ENCODE measurements at places on chromosomes 1 and 21. TPM values are rescaled to one million over a fixed set of nuclear protein-coding genes. Genes with fewer than 3 reads are reported as not detected.

Gene KRTAP19-1
- not detected for total RNA-seq

Gene TSPAN2
- total RNA-seq = 0.86 TPM

Gene TBX15
- total RNA-seq = not detected

Gene KRTAP10-12
- not detected for total RNA-seq

Gene PPM1J
- 1.0 TPM for total RNA-seq

Gene RAB3GAP2
- 37.3 TPM for total RNA-seq

DNA sequence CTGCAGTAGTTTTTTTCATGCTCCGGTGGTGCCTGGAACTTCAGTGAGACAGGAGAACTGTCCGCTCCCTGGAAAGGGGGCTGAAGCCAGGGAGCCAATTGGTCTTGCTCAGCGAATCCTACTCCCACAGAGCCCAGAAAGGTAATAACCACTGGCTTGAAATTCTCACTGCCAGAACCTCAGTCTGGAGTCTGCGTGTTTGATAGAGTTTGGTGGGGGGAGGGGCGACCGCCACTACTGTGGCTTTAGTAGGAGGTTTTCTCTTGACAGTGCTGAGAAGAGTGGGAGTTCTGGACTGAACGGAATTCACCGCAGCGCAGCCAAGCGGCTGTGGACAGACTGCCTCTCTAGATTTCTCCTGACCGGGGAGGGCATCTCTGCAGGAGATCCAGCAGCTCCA lies 8.0 kb upstream of the OR2M3 start:
- DNase-seq = no peak

DNA sequence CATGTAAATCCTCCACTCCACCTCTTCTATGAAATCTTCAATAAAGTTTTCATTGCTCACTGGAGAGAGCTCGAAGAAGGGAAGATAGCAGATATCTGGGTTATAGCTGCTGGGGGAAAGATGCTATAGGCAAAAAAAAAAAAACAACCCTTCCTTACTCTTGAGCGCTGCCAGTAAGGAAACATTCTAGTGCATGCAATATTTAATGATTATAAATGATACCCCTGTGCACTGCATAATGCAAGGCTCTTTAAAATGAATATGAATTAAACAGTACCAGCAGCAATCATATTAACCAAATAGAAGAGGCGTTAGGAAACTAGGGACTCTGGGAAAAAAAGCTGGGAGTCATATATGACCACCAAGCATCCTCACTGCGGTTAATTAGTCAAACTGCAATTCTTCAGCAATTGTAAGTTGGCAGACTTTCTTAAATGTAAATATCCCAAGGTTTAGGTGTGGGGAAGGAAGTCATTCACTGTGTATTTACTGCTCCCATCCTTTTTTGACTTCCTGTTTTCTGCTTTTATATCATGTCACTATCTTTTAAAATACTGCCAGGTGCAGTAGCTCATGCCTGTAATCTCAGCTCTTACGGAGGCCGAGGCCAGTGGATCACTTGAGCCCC lies 3.7 kb upstream of the DMRTB1 start:
- DNase-seq = no peak

DNA sequence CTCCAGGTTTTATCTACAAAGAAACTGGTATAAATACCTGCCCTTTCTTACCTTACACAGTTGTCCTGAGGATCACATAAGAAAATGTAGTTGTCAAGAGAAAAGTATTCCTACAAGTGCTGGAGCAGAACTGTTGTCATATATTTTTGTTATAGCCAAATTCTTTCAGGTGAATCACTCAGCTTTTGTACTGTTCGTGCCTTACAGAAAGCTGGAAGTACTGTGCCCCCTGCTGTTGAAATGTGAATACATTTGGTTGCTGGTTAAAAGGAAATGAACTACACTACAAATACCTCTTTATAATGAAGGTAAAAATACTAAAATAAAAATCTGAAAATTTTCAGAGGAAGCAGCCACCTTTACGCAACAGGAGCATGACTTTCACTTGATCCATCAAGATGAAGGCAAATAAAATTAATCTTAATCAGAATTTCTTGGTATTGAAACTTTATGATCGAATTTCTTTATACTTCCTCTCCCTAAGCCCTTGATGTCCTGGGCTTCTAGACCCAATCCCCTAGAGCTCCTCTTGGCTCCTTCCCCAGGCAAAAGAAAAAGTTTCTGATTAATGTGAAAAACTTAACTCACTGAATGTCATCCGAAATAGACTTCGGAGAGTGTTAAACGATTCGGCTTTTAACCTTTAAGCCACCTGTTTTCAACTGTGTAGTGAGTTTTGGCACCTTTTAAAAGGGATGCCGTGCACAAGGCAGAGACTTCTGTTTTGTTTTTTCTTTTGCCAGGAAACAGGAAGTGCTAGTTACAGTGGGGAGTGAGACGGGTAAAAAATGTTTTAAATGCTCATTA lies 12.5 kb downstream of the CHML start:
- peak; percentile 69 for DNase-seq

GRCh38 chr1:113479713-113480676 lies 89.7 kb downstream of the MAGI3 start:
- no peak for DNase-seq

DNA sequence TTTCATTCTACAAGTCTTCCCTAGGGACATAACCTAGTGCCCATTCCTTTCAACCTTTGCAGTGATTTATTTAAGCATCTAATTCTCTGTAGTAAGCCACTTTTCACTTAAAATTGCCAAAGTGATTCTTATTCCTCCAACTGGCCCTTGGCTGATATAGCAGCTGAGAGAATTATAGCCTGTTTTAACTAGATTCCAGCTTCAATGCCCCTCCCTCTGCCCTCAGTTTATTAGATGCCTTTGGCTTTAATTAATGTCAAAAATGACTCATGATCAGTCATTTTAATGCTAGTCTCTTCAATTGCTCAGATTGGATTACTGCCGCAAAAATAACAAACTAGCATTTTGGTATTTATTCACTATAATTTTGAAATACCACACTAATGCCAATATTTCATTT lies 145.4 kb upstream of the KCTD3 start:
- no peak for DNase-seq

DNA sequence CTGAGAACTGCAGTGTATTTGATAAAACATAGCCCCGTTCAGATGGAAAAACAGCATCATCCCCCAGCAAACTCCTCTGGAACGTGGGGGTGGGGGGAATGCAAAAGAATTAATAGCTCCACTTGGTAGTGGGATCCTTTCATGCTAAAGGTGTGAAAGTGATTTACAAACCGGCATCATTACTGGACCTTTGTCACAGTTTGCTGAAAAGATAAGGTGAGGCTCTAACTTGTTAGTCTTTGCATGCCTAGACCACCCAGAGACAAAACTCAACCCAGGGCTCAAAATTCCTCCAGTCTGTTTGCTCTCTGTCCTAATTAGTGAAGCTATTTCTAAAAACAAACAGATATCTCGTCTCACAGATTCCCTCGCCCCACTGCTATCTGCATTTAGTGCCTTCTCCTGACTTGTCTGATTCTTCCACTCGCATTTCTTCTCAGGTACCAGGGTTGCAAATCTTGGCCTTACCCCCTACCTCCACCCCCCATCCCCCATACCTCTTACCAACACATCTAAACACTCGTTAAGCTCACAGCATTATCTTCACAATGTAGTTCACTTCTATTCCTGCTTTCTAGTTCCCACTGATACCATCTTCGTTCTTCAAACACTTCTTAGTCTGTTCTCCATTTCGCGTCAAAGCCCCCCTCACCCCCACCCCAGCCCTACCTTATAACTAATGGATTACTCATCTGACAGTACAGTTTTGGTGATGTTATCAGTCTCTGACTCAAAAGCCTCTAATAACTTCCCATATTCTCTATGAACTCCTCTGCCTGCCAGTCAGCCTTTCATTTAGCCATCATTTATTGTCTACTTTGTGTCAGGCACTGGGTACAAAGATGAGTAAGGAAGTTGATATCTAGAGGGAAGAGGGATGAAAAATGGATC lies 11.8 kb downstream of the IER5 start:
- peak; percentile 69 for DNase-seq

DNA sequence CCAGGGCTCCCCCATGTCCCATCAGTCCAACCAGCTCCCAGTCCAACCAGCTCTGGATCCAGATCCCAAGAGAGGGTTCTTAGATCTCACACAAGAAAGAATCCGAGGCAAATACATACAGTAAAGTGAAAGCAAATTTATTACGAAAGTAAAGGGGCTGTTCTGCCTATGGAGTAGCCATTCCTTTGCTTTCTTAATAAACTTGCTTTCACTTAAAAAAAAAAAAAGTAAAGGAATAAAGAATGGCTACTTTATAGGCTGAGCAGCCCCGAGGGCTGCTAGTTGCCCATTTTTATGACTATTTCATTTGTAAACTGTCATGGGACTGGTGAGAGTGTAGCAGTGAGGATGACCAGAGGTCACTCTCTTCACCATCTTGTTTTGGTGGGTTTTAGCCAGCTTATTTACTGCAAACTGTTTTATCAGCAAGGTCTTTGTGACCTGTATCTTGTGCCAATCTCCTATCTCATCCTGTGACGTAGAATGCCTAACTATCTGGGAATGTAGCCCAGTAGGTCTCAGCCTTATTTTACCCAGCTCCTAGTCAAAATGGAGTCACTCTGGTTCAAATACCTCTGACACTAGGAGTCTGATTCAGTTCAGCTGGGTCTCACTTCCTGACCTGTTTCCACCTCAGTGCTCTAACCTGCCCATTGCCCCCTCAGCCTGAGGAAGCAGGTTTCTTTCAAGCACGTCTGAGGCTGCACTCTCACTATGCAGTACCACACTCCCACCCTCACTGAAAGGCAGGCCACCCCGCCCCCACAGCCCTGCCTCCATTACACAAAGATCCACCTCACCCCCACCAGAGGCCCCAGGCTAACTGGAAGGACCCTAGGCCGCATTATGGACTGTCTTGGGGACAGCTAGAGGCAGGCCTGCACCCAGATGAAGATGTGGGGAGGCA lies 26.5 kb upstream of the ATP2B4 start:
- DNase-seq = no peak

DNA sequence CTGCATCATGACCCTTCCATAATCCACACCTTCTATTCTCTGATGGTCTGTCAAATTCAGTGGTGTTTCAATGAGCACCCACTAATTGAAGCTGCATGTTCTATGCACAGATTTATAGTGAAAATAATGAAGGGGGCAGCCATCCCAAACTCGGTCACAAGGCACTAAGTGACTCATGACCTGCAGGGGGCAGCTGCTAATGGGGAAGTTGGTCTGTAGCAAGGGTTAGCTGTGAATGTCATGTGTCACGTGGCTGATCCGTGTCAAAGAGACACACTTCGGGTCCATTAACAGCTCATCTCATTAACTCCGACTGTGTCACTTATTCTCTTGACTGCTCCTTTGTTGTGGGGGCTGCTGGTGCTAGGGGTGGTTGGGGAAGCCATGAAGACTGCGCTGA lies 306.6 kb downstream of the PCP4 start:
- DNase-seq = no peak

DNA sequence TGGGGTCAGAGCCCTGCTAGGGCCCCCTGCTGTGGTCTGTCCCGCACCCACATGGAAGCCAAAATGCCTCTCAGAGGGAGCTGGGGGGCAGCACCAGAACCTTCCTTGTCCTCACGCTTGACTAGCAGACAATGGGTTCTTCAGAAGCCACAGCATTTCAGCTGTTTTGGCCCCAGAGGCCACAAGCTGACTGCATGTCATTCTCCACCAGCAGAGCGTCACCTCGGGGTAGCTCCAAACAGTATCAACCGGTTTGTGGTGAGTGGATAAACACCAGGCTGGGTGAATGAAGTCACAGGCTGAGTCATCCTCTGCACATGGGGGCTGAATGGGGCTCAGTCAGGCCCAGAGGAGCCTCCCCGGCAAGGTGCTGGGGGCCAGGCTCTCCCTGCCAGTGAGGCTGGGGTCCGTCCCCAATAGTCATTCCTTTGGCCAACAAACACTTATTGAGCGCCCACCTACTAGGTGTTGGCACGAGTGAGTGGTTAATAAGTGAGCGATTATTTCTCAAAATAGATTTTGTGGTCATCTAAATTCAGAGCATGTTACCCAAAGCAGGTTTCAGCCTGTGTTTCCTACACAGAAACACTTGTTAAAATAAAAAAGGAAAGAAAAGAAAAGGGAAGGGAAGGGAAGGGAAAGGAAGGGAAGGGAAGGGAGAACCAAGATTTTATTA lies 9.1 kb downstream of the OLIG1 start:
- DNase-seq = peak; percentile 23

GRCh38 chr1:63980740-63981407 lies 207.1 kb downstream of the ROR1 start:
- no peak for DNase-seq

DNA sequence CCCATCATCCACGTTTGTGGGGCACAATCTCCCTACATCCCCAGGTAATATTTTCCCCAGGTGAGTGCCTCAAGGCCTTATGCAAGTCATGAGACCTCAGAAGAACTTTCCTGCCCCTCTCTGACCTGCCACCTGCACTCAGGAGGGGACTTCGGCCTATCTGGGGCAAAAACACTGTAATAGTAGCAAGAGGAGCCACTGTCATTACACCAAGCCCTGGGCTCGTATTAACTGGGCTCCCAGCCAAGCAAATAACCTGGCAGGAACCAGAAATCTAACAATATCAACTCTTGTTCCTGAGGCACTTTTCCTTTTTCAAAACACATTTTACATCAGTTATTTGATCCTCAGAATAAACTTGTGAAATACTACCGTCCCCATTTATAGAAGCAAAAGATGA lies 30.9 kb downstream of the LAMB3 start:
- DNase-seq = no peak

DNA sequence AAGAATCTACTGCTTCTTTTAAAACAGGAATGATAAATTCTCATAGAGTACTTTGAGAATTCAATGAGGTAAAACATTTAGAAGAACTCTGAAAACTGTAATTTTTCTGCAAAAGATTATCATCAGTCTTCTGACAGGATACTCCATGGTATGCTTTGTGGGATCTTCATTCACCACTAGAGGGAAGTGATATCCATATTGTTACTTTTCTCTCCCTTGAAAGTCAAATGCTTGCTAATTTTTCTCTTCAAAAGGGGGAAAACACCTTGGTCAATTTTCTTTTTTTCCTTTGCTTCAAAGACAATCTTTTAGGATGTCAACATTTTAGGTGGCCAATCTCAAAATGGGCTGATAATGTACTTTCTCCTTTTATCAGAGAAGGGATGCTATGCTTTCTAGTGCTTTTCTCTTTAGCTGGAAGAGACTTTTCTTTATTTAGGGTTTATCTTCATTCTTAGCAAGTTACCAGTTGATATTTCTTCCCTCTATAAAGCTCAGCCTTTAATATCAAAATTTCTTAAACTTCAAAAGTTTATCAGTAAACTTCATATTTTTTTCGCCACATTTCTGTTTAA lies 95.5 kb downstream of the NEGR1 start:
- no peak for DNase-seq

GRCh38 chr1:240827786-240828185 lies 215.8 kb upstream of the GREM2 start:
- DNase-seq = no peak

- no peak for DNase-seq
Measured at GRCh38 chr1:219296430-219297355, 123.0 kb downstream of the LYPLAL1 start.
